ENCODE measurements at places on chromosomes 5 and 9. TPM values are rescaled to one million over a fixed set of nuclear protein-coding genes. Genes with fewer than 3 reads are reported as not detected.

DNA sequence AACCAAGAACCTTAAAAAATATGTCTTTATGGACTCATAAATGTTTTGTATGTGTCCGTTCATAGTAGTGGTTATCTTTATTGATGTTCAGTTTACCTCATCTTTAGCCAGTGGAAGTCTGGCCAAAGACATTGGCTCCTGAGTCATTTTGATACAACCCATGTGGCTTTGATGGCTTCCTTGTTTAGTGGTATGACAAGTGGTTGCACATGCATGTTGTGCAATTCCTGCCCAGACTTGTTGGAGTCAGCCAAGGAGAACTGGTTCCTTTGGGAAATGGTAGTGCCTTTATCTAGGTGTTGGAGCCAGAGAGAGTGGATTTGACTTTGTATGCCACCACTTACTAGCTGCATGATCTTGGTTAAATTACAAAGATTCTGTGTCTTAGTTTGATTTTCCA is 94.3 kb downstream of the RPS23 start:
- no peak for DNase-seq

DNA sequence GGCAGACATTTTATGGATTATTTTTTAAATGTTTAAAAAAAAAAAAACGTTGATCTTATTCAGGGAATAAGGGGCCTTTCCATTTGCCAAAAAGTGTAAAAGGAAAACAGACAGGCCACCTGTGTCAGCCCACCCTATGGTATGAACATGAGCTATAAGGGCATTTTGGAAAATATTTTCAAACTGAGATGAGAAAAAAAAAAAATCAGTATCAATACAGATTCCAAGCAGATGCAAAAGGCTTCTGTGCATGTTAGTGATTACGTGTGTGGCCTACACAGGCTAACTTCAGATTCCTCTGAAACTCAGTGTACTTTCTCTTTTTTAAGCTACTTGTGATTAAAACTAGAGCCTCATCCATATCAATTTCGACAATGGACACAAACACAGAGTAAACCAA is 189.9 kb downstream of the BNC2 start:
- no peak for DNase-seq

The NR5A1 gene
- 229 TPM for total RNA-seq

The STPG3 gene
- total RNA-seq, result not detected

- DNase-seq, result no peak
These were observed 77.6 kb downstream of the KIF4B start for GRCh38 chr5:155091063-155091648.

GRCh38 chr9:131734165-131734610 is 5.7 kb downstream of the RAPGEF1 start:
- peak; percentile 44 for DNase-seq

DNA sequence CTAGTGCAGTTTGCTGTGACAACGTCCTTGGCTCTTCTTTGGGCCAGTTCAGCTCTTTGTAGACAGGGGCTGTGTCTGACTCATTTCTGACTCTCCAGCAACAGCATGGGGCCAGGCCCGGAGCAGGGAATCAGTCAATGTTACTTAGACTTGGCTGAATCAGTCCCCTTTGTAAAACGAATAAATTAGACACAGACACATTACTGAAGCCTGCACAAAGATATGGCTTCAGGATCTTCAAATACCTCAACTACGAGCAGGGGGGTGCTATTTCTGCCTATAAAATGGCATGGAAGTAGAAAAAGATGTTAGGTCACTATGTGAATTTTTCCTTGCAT is 204.7 kb downstream of the TTLL11 start:
- peak; percentile 72 for DNase-seq

GRCh38 chr9:77832639-77833038 is 184.5 kb upstream of the GNA14 start:
- DNase-seq, result no peak
